ENCODE measurements at places on chromosomes 11 and 22.

DNA sequence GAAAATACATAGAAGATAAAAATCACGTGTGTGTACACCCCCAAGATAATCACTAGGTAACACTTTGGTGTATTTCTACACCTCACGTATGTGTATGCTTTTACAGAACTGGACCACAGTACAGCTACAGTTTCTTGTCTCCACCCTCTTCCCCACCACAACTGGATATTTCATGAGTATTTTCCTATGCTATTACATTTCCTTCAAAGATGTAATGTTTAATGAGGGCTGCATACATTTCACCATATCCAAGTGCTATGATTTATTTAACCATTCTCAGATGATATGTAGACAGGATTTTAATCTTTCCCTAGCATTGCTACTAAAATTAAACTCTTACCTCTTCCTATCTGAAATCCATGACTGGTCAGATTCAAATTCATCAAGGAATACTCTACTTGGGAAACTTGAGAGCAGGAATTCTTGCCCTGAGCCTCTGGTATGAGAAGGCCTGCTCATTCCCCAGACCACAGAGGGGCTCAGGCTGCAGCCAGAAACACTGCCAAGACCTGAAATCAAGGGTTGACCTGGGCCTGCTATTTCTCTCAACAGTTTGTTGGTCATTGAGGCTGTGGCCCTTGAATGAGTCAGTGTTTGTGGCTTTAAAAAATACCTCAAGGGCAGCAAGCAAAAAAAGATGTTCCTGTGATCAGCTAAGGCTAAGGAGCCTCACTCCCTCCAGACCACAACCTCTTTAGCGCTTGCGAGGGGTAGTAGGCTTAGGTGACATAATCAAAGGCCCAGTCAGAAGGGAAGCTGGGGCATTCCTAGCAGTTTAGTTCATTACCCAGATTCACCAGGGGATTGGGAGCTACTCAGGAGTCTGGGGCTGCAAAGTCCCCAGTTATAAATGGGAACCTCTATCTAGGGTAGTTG lies 55.5 kb downstream of the ABTB2 start:
- no peak for DNase-seq

DNA sequence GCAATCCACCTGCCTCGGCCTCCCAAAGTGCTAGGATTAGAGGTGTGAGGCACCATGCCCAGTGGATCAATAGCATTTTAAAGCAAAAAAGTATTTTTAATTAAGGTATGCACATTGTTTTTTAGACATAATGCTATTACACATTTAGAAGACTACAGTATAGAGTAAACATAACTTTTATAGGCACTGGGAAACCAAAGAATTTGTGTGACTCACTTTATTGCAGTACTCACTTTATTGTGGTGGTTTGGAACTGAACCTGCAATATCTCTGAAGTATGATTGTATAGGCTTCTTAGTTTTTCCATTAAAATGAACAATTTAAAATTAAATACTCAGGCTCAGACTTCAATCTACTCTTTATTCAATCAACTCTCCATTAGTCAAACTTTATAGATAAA lies 17.5 kb upstream of the CD3E start:
- no peak for DNase-seq

DNA sequence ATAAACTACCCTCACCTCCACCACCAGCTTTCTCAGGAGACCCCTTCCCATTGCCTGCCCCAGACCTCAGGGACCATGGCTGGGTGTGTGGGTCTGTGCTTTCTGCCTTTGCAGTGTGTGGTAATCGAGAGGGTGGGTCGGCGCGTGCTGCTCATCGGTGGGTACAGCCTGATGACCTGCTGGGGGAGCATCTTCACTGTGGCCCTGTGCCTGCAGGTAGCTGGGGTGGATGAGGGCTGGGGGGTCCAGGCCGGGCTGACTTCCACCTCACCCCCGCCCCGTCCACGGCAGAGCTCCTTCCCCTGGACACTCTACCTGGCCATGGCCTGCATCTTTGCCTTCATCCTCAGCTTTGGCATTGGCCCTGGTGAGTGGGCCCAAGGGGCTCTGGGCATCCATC lies 10.5 kb upstream of the MIF start:
- DNase-seq: no peak

GRCh38 chr11:118908901-118909618 lies 16.7 kb downstream of the BCL9L start:
- DNase-seq: no peak

DNA sequence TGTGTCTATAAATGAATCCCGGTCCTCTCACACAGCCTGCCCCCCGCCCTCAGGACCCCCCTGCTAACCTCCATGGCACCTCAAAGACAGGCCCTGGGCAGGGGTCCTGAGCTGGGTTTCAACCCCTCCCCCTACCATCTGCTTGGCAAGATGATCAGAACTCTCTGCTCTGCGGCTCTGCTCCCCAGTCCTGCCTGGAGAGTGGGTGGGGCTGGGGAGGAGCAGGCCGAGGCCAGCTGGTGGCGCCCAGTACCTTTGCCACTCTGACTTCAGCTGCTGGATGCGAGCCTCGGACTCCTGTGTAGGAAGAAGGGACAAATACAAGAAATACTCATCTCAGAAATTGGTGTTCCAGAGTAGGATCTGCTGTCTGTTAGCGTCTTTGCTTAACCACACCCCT lies 15.0 kb downstream of the SUN2 start:
- DNase-seq: no peak

DNA sequence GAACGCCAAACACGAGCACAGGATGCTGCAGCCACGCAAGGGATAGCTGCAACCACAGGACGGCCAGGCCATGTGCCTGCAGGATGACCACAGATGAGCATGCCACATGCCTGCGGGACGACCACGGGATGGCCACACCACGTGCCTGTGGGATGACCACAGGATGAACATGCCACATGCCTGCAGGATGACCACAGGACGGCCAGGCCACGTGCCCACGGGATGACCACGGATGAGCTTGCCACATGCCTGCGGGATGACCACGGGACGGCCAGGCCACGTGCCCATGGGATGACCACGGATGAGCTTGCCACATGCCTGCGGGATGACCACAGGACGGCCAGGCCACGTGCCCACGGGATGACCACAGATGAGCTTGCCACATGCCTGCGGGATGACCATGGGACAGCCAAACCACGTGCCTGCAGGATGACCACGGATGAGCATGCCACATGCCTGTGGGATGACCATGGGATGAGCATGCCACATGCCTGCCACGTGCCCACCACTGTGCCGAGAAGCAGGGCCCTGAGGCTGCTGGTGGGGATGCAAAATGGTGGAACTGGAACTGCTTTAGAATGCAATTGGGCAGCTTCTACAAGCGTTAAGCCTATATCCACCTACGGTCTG lies 12.8 kb upstream of the MOB2 start:
- DNase-seq: no peak

DNA sequence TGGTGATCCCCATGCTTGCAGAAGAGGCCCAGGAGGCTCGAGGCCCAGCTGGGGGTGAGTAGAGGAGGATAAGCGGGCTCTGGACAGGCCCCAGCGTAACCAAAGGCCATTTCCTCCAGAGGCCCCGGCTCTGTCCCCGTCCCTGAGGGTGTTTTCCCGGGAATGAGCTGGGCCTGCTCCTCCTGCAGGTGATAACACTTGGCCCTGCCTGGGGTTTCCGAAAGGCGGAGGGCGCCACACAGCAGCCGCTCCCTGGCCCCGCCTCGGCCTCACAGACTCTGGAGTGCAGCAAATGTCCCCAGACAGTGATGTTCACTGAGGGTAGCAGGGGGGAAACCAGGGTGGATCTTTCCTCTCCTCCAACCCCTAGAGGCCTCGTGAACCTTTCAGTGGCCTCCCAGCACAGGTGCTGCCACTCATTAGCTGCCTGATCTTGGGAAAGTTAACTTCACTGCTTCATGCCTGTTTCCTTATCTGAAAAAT lies 10.5 kb upstream of the MGAT3 start:
- DNase-seq: no peak

DNA sequence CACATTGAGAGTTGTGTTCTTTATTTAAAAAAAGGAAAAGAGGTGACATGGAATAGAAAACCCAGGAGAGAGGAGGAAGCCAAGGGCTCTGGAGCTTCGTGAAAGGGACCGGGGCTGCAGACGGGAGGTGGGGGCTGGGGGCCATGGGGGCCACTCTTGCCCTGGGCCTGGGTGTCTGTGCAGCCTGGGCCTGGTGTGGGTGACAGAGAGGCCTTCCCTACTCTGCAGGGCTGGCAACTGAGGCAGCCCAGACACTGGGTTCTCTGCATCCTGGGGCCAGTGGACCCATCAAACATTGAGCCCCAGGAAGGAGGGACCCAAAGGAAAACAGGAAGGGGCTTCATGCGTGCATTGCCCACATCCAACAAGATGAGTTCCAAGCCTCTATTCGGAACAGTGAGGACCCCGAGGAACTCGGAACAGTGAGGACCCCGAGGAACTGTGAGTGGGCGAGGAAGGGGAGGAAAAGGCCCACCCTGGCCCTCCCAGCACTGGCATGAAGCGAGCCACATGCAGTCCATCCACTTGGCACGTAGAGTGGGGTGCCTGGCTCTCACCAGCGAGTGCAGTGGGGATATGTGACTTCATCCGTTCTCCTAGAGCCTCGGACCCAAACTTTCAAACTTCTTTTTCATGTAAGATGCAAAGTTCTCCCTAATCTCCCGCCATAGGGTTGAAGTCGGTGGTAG lies 1121.6 kb downstream of the BRD1 start:
- no peak for DNase-seq

GRCh38 chr11:82936261-82936660 lies 34.7 kb downstream of the DDIAS start:
- no peak for DNase-seq

DNA sequence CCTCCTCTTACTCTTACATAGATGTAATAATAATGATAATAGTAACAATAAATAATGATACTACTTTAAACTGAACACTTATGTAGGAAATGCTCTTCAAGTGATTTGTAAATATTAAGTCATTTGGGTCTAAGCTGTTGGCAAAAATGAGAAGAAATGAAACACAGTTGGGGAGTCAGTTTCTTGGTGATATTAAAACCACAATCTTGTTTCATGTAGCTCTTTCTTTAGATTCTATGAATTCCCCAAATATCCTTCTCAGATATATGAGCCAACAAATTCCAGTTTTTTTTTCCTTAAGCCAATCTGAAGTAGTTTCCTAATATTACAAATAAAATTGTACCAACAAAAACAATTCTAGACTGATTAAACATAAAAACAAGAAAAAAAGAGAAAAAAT lies 1115.6 kb upstream of the CNTN5 start:
- no peak for DNase-seq

- DNase-seq: no peak
Measured at GRCh38 chr11:119668676-119669075, 60.3 kb downstream of the NECTIN1 start.

DNA sequence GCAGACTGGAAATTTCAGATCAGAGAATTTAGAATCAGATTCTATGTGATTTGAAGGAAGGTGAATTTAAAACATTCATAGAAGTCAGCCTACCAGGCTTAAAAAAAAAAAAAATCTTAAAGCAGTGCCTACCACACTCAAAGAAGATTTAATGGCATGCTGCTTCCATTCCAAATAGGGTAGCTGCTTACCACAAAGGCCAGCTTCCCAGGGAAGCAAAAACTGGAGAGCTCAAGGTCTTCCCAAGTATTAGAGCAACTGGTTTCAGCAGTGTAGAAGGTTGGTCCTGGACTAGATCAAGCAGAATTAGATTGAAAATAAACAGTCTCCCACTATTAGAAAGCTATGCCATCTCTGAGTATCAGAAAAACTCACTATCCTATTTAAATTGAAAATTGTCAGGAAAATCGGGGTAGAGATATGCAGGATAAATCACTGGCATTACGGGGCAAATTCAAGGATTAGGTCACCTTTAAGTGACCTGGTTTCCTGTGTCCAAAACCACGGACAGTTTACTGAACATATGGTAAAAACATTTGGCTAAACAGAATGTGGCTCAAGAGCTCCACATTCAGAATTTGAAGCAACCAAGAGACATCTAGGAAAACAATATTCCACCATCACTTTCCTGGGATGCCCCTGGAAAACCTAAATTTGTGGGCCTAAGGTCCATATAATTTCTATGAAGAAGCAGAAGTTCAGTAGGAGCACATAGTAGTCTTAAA lies 1.3 kb downstream of the C11orf42 start:
- no peak for DNase-seq

- no peak for DNase-seq
Measured at GRCh38 chr22:41290262-41291221, 4.6 kb upstream of the RANGAP1 start.

GRCh38 chr11:2934021-2934550 lies 4.9 kb upstream of the PHLDA2 start:
- no peak for DNase-seq

DNA sequence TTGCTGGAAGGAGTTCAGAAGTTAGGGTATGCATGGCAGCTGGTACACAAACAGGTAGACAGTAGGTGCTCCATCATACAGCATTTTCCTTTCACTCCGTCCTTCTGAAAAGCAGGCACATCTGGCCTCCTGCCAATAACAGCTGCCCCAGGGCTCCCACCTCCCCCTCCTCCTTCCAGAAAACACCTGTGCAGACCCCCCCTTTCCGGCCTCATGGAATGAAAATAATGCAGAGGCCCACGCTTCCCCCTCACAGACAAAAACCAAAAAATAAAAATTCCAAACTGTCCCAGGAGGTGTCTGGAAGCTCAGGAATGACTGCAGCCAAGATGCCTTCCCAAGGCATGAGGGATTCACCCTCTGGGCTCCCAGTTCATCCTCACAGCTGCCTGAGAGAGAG lies 185.5 kb downstream of the MN1 start:
- no peak for DNase-seq

DNA sequence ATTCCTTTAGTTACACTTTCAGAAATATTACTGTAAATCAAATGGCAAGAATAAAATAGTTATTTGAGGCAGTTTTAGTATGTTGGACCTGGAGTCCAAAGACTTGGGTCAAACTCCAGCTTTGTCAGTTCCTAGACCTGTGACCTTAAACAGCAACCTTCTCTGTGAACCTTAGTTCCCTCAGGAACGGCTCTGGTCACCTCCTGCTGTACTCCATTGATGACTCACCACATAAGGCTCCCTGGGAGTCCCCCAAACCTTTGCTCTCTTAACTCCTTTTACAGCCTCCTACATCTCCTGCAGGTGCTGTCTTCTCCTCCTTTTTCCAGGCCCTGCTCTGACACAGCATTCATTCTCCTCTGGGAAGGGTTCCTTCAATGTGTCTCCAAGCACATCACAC lies 29.1 kb downstream of the LIMK2 start:
- DNase-seq: no peak

DNA sequence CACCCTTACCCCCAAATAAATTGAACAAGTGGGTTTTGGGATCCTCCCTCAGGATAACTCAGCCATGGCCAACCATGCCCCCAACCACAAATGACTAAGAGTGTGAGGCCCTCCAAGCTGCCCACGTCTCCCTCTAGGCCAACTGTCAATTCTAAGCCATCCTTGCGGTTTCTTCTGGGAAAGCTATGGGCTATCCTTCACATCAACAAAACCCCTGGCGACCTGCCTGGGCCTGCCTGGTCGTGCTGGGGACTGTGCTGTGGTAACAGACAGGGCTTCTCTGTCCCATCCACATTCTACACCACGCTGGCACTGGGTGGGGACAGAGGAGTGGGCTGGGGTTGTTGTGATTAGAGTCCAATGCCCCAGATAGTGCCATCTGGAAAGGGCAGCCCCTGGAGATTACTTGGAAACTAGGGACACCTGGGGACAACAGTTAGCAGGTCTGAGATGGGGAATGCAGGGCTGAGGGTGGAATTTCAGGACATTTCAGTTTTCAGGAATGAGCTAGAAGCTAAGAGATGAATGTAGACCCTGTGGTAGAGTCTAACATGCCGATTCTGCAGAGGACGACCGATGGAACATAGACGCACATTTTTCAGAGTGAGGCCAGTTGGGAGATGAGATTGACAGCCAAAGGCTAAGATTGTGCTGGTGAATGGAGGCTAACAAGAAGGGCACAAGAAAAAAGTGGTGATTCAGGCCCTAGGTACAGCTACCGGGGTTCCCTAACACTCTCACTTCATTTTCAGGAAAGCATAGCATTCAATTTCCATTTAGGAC lies 131.9 kb downstream of the RASSF10 start:
- DNase-seq: no peak

All from stimulated activated CD4-positive, alpha-beta T cell treated with anti-CD3 and anti-CD28 coated beads, Interleukin-4, amount 100 ng/mL, for 1 hour (primary cell).